ENCODE measurements at places on chromosomes 4 and X.

GRCh38 chr4:99821918-99822503 is 5.4 kb downstream of the DAPP1 start:
- no peak for DNase-seq

GRCh38 chr4:113013751-113014150 is 35.7 kb upstream of the ANK2 start:
- DNase-seq: no peak

DNA sequence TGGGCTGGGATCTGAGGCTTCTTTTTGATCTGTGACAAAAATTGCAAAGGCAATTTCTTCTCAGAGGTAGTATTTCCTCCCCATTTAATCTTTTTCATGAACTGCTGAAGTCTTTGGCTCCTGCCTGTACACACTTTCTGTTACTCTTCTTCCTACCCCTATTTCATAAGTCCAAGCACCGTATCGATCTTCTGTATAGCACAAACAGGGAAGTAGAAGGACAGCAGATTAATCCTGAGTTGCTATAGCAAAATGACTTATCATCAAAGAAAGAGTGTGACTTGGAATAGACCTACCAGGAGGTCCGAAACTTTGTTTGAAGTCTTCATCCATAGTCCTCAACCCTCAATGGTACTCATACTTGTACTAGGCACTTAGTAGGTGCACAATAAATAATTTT is 22.0 kb downstream of the OTC start:
- DNase-seq: no peak

- no peak for DNase-seq
Measured at GRCh38 chr4:56348576-56348975, 38.7 kb downstream of the AASDH start.

GRCh38 chr4:181541396-181541795 is 701.8 kb upstream of the TENM3 start:
- no peak for DNase-seq

DNA sequence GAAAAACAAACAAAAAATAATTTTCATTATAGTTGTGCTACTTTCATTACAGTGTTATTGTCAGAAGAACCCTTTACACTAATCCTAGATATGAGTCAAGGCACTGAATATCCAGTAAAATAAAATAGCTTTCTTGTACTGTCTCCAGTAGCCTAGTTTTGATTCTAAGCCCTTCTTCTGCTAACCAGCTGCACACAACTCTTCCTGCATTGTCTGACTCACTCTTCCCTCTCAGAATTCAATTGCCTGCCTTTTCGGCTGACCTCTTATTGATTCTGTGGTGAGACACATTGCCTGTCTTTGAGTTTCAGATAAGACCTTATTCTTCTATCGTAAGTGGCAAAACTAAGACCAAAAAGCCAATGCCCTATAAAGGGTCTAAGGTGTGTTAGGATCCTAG is 26.7 kb upstream of the PCDH18 start:
- no peak for DNase-seq

GRCh38 chr4:26452565-26453531 is 37.4 kb downstream of the CCKAR start:
- DNase-seq: no peak

DNA sequence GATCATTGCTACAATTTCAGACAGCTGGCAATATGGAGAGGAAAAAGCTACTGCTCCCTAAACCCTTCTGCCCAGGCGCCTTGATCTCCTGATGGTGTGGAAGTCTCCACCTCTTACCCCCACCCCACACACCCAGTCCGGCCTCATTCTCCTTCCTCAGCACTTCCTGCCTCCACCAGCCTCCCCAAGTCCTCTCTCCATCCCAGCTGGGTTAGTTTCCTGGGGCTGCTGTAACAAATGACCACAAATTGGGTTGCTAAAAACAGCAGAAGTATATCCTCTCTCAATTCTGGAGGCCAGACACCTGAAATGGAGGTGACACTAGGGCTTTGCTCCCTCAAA is 1.1 kb upstream of the CCNQ start:
- no peak for DNase-seq

GRCh38 chrX:82677286-82677685 is 830.8 kb upstream of the POU3F4 start:
- DNase-seq: no peak

DNA sequence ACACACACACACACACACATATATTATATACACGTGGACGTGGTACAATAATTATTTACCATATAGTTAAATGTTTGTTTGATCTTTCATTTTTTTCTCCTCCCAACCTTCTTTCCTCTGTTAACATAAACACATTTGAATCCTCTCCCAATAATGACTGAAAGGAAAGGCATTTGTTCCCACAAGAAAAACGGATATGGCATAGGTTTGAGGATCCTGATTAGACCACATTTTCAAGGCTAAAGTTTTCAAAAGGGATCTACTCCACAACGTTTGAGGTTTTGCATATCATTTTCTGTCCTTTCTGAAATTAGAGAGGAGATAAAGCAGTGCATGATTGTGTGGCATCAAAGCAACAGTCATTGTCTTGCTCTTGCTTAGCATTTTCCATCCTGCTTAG is 1883.4 kb downstream of the STIM2 start:
- DNase-seq: no peak

DNA sequence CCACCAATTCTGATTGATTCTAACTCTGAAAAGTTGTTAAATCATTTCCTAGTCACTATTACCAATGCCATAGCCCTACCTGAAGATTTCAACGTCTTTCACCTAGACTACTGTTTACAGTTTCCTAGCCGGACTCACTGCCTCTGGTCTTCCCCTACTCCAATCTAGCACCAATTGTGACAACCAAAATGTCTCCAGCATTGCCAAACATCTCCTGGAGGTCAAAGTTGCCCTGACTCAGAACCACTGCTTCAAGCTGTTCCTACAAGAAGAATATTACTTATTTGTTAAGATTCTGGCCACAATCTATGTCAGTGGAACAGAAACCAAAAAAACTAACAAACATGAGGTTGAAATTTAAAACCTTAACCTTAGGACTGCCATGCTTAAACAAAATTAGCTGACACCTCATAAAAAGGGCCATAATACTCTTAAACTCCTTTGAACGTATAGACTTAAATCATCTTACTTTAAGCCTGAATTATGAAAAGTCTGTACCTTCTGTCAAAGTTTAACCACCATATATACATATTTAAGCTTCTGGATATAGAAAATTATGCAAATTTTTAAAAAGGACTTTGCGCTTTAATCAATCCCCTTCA is 2.1 kb downstream of the PDS5A start:
- no peak for DNase-seq

DNA sequence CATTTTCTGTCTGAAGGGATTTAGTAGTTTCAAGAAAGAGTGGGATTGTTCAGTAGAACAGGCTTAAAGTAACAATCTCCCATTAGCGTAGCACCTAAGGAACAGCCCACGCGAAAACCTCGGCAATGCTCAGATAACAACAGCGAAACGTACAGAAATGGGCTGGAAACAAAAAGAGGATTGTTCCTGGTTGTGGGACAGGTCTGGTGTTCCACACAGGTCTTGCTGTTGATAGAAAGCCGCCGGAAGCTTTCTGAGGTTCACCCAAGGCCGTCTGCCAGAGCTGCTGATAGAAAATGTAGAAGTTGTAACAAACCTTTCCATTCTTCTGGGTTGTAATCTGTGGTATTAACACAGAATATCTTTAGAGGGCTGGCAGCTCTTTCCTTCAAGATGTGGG is 69.4 kb upstream of the CLCN4 start:
- DNase-seq: no peak

DNA sequence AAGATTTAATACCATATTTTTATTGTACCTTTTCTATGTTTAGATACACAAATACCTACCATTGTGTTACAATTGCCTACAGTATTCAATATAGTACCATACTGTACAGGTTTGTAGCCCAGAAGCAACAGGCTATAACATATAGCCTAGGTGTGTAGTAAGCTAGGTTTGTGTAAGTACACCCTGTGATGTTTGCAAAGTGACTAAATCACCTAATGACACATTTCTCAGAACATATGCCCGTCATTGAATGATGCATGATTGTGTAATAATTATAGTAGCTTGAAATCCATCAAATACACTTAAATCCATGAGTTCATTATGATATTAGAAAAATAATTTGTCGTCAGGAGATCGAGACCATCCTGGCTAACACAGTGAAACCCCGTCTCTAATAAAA is 30.8 kb downstream of the GAB3 start:
- no peak for DNase-seq

DNA sequence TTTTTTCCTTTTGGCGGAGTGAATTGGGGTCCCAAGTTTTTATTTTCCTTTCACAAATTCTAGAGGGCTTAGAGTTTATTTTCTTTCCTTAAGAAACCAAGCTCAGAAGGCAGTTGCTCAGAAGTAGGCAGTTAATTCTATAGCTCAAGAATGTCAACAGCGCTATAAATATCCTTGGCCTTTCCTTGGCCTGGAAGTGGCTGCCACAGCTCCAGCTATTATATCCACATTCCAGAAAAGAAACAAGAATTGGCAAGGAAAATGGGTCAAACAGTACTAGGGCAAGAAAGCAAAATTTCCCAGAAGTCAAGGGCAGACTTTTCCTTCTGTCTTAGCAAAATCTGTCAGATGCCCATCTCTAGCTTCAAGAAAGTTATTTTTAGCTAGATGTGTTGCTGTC is 31.0 kb downstream of the SLC10A6 start:
- DNase-seq: no peak

GRCh38 chrX:19642241-19643109 is 127.2 kb upstream of the MAP3K15 start:
- DNase-seq: no peak

DNA sequence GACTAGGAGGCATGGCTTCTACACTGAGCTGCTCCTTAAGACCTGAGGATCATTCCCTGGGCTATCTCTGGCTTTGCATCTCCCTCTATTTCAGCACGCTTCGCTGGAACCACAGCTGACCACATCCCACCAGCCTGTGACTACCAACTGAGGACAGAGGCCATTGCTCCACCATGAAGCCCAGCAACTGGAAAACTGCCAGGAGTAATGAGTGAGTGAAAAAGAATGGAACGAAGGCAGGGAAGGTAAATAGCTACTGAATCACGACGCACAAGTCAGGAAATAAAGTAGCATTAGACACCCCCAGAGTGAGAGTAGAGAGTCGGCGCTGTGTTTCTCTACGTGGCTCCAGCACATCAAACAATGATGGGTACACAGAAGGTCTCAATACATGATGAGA is 314.7 kb downstream of the LDB2 start:
- DNase-seq: no peak

DNA sequence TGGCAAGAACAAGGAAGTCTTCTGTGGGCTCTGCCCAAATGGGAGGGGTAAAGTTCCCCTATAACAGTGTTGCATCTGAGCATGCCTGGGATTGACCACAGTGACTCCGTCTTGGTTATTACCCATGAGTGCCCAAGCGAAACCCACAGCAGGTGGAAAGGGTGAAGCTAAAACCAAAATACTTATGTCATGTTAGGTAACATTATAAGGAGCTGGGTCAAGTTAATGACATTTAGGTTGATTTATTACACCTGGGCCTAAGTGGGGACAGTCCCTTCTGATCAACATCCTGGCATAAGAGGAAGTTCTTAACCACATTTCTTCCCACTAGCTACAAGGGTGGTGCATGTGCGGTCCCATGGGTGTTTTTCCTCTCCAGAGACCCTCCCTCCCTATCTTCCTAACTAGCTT is 1.3 kb upstream of the ZNF732 start:
- DNase-seq: no peak

DNA sequence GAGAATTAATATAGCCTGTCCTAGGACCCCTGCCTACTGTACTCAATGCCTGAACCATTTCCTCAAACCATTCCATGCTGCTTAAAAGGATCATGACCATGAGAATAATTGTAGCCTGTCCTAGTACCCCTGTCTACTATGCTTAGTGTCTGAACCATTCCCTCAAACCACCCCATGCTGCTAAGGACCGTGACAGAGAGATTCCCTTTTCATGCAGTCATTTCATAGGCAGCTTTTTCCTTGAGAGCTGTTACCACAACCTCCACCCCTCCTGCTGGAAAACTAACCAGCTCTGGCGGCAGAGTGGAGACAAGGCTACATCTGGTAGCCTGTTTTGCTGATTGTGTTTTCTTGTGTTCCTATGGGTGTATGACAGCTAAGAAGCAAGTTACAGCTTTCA is 174.9 kb upstream of the SMARCAD1 start:
- DNase-seq: no peak

DNA sequence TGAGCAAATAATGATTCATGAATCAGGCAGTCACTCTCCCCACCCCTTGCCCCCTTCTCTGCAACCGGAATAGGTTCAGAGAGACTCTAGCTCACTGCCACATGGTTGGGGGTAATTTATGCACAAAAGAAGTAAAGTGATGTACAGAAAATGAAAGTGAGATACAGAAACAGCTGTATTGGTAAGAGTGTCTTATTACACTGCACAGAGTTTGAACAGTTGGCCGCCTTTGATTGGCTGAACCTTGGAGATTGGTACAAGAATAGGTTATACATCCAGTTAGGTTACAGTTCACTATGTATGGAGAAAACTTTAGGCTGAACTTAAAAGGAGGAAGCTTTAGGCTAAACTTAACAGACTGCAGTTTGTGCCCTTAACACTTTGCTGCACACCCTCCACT is 34.6 kb upstream of the DIAPH2 start:
- DNase-seq: no peak

- DNase-seq: no peak
Measured at GRCh38 chrX:21946925-21947641, 6.6 kb downstream of the SMS start.

DNA sequence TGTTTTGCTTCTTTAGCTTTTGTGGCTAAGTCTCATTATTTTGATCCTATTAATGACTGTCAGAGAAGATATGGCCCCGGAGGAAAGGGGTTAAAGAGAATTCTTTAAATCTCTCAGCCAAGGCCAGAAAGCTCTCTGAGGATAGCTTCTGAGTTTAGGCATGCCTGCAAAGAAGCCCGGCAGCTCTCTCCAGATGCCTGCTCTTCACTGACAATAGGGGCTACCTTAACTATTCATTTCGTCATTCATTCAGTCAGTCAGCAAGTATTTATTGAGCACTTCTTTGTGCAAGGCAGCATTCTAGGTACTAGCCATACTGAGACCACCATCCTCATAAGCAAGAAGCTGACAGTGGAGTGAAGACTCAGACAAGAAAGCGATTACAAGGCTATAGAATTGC is 34.0 kb upstream of the BMP15 start:
- DNase-seq: no peak
